A673 (cell line): ENCODE measurements at places on chromosomes 6 and 20. TPM values are rescaled to one million over a fixed set of nuclear protein-coding genes. Genes with fewer than 3 reads are reported as not detected.
A peak's percentile ranks its signal among the peaks of the same experiment; 100 is the strongest.

- DNase-seq = peak; percentile 45
Observed at GRCh38 chr20:34538671-34539123, 19.8 kb upstream of the MAP1LC3A start.

DNA sequence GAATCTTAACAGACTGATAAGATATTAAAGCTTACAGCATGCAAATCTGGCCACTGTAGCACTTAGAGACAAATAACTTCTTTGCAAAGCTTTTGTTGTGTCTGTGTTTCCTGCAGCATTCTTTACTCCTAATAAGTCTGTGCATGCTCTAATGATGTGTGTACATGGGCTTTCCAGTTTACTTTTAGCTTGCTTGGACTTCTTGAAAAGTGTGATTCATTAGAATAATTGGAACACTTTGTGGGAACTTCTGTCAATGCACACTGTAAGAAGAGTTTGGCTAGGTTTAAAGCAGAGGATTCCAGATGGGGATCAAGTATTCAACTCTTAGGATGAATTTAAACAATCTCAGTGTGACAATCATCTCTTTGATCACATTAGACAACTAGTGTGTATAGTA, 22.1 kb upstream of the TINAG start:
- DNase-seq = no peak

- DNase-seq = no peak
Observed at GRCh38 chr6:98812220-98812619, 22.2 kb upstream of the POU3F2 start.

GRCh38 chr6:93123585-93123984, 295.8 kb downstream of the EPHA7 start:
- DNase-seq = no peak

DNA sequence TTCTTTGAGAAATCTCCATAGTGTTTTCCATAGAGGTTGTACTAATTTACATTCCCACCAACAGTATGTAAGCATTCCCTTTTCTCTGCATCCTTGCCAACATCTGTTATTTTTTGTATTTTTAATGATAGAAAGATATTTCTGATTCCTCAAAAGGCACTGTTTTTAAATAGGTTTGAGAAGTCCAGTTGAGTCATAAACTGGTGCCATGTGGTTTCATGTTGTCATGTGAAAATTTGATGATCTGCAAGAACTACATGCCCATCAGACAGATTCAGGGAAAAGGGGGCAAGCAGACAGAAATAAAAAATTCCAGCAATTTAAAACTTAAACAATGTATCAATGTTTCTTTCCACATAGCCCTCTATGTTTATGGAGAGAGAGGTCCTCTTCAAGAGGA, 227.5 kb downstream of the KCNQ5 start:
- no peak for DNase-seq

DPPA5 gene
- not detected in 2 replicates for total RNA-seq

ZNF165 gene
- 0.58 and 0.85 TPM in 2 replicates for total RNA-seq

TDP2 gene
- total RNA-seq = 31.4 and 34.9 TPM in 2 replicates
